ENCODE measurements at places on chromosomes 2 and 18.

DNA sequence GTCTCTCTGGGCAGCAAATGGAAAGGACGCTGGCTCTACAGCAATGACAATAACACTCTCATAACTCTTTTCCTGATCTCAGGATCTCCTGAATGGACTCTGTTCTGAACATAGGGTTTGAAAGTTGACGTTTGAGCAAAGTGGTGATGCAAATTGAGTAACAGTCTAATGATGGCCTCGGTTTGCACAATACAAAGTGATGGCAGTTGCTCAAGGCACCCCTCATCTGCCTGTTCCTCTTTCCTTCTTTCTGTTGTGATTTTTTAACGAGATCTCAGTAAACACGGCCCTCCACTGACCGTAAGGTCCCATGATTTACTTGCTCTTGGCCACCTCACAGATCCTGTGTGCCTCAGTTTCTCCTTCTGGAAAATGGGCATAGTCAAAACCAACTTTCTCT lies 303.6 kb downstream of the SLC8A1 start:
- DNase-seq, result no peak

DNA sequence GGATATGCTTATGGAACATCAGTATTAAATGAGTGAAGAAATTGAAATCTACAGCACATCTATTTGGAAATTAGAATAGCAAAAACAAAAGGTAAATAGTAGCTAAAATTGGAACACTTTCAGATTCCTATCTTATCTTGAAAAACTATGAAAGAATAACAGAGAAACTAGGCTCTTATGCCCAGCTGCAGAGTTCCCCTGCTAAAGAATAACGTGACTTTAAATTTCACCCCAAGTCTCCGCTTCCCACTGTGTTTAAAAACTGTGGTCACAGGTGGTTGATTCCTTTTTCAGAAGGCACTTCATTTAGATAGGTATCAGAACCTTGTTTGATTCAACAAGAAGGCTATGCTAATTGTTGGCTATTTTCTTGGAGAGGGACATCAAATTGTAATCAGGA lies 30.1 kb downstream of the ARHGAP28 start:
- DNase-seq, result no peak

GRCh38 chr2:168120730-168121129 lies 126.7 kb downstream of the STK39 start:
- no peak for DNase-seq

DNA sequence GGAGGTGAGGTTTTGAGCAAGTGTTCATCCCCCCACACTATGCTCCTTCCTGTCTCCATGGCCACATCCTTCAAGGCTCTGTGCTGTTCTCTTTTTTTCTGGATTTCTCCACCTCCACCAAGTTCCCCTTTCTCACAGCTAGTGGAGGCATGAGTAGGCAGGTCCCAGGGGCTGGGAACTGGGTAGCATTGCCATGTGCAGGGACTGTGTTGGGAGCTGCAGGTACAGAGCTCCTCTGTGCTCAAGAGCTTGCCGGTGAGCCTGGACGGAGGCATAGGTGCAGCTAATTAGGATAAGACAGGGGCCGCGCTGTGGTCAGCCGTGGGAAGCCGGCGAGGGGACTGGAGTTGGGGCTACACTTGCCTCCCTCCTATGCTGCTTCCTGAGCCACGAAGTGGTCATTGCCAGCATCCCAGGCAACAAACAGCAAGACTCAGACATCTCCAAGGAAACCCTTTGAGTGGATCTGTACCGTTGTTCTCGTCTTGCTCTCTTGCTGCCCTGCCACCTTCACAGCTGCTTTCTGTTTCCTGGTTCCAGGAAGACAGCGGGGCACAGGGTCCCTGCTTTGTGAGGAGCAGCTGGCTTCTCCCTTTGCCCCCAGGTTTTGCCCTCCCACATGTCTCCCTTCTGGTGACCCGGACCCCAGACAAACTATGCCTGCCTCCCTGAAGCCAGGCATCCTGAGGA lies 36.9 kb downstream of the ATOH8 start:
- DNase-seq, result no peak

DNA sequence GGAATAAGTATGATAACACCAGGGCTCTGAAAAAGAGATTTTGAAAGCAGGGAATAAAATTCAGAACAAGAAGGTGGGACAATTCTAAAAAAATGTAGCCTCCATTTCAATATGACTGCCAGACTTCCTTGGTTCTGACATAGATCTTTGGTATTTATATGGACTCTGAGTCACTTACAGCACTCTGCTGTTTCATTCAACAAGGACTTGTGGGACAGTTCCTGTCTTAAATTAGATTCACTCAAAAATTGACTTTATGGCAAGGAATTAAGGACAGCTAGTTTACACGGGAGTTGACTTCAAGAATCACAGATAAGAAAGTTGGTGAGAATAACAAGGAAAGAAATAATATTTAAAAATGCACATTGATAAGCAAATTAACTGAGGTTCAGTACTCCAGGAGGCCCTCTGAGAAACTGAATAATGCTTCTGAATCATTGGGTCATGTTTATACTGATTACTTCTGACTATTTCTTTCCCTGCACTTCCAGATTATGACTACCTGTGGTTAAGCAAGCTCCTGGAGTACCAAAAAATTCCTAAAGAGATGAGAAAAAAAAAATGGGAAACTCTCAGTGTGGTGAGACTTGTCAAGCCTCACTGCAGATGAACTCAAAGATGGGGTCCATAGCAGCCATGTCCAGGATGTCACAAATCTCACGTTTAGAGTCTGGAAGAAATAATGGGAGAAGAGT lies 828.3 kb upstream of the PIK3C3 start:
- DNase-seq, result no peak

Data from nephron progenitor cell (in vitro differentiated cells).